ENCODE measurements at places on chromosomes 4 and X.

DNA sequence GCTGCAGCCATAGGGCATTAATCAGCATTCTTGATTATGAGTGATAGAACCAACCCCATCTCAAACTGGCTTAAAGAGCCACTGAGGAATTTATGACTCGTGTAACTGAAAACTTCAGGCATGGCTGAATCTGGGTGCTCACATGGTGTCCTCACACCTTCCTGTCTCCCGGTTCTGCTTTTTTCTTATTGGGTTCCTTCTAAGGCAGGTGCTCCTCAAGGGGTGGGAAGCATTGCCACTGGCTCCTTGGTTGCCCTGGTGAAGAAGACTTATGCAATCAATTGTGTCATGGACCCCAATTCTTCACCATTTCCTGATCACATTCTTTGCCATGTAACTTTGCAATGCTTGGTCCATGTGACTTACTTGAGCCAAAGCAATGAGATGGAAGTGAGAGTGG lies 4.3 kb upstream of the ZCCHC4 start:
- no peak for DNase-seq

DNA sequence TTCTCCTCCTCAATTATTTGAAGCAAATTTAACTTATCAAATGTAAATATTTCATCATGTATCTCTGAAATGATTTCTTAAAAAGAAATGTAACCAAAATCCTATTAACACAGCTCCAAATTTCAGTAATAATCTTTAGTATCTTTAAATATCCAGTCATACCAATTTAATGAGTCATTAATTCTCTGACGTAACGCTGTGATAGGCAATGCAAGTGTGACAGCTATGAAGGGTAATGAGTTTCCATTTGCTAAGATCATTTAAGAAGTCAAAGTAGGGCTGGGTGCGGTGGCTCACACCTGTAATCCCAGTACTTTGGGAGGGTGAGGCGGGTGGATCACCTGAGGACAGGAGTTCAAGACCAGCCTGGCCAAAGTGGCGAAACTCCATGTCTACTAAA lies 15.6 kb downstream of the RPS3A start:
- DNase-seq, result no peak

- no peak for DNase-seq
Observed at GRCh38 chr4:47669946-47670345, 167.9 kb downstream of the CORIN start.

DNA sequence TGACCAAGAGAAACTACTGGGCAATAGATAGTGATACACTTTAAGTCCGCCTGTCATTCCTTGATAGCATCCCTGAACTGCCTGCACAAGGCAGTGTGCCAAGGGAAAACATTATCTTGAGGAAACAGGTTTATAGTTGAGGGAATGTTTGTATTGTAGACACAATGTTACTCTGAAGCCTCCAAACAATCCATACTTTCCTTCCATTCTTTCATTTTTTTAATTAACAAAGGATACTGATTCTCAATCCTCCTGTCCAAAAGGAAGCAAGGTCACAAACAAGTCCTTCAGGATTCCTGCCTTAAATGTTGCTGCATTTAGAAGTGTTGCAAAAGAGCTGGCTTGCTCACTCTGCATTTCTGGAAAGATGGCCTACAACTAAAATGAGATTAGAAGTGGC lies 61.7 kb upstream of the PRSS48 start:
- no peak for DNase-seq

DNA sequence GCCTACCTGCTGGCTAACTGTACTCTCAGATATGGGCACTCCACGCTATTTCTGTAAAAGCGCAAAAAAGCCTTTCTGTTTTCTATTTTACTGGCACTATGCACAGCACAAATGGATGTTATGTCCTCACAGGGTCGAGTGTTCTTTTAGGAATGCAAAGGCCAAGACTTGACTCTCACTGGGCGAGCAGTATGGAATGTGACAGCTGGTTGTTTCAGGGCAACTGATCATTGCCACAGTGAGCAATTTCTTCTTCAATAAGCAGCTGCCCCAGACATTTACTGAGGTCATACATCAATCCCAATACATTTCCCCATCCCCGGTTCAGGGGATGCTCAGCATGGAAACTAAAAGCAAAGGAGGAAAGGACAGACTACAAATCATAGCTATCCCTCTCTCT lies 58.2 kb downstream of the PDE5A start:
- DNase-seq, result no peak

- peak; percentile 52 for DNase-seq
Observed at GRCh38 chr4:145956288-145956890, 17.8 kb upstream of the ZNF827 start.

- DNase-seq, result no peak
Observed at GRCh38 chrX:130841776-130842175, 61.2 kb downstream of the ENOX2 start.

GRCh38 chr4:140556372-140557085 lies 12.2 kb downstream of the UCP1 start:
- no peak for DNase-seq

- no peak for DNase-seq
Observed at GRCh38 chr4:20878806-20879205, 178.5 kb downstream of the PACRGL start.

DNA sequence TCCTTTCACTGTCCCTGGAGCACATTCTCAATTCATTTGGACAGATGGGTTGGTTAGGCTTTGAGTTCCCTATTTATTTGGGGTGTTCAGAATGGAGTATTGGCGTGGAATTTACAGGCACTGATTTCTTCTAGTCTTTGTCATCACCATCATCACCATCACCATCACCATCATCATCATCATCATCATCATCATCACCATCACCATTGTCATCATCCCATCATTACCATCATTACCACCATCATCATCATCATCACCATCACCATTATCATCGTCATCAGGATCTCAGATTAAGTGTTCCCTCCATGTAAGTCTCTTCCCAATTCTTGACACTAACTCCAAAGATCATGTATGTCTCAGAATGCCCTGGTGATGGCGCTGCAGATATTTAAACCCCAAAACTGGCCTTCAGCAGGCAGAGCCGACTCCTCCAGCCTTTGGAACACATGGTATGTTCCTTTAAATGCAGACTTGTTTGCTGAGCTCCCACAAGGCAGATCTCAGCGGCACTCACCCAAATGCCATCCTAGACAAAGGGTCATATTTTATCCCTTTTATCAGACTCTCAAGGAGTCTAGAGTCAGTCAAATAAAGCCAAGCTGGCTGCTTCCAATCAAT lies 19.8 kb upstream of the FAM9A start:
- DNase-seq, result no peak

DNA sequence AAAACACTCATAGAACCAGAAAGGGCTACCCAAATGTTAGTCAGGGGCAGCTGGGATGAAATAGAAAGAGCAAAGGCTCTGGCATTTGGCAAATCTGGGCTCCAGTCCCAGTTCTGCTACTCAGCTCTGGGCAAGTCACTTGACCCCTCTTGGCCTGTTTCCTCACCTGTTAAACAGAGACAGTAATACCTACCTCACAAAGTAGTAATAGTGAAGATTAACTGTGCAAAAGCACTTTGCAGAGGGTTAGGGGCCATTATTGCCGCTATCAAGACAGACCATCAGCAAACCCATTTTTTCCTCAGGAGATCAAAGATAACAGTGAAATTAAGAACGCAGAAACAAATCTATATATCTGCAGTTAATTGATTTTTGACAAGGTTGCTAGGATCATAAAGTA lies 20.6 kb downstream of the ZBTB33 start:
- DNase-seq, result no peak

DNA sequence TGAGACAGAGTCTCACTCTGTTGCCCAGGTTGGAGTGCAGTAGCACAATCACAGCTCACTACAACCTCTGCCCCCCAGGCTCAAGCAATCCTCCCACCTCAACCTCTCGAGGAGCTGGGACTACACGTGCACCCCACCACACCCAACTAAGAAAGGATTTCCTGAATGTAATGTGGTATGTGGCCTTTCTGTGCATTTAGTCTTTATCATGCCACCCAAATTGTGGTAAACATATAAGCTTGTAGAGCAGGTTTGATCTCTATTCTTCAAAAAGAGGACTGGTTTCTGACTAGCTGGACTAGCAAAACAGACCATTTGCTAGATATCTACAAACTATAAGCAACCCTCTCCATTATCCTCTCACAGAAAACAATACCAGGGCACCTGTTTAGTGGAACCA lies 33.6 kb downstream of the ELOVL6 start:
- DNase-seq, result peak; percentile 43

GRCh38 chr4:144302704-144303536 lies 162.4 kb upstream of the GYPA start:
- DNase-seq, result no peak

DNA sequence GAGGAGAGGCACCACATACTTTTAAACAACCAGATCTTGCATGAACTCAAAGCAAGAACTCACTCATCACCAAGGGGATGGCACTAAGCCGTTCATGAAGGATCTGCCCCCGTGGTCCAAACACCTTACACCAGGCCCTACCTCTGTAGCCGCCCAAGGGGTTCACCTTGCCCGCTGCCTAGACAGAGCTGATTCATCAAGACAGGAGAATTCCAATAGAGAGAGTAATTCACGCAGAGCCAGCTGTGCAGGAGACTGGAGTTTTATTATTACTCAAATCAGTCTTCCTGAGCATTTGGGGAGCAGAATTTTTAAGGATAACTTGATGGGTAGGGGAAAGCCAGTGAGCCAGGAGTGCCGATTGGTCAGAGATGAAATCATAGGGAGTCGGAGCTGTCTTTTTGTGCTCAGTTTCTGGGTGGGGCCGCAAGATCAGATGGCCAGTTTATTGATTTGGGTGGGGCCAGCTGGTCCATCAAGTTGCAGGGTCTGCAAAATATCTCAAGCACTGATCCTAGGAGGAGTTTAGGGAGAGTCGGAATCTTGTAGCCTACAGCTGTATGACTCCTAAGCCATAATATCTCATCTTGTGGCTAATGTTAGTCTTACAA lies 364.7 kb downstream of the PCDH7 start:
- DNase-seq, result no peak

DNA sequence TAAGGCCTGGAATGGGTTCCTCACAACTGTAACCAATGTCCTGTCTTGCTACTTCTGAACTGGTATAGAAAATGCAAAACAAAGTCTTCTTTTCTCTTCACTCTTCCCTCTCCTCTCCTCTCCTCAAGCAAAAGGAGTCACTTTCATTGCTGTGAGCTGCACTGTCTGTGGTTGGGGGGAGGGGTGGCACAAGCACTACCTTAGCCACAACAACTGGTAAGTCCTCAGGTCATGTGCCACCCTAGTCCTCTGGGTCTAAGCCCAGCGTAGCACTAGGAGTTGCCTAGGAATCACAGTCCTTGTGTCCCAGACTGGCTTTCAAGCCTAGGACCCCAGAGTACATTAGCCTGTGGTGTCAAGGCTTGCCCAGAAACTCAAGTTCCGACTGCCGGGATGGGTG lies 859.3 kb upstream of the AMOT start:
- DNase-seq, result no peak

DNA sequence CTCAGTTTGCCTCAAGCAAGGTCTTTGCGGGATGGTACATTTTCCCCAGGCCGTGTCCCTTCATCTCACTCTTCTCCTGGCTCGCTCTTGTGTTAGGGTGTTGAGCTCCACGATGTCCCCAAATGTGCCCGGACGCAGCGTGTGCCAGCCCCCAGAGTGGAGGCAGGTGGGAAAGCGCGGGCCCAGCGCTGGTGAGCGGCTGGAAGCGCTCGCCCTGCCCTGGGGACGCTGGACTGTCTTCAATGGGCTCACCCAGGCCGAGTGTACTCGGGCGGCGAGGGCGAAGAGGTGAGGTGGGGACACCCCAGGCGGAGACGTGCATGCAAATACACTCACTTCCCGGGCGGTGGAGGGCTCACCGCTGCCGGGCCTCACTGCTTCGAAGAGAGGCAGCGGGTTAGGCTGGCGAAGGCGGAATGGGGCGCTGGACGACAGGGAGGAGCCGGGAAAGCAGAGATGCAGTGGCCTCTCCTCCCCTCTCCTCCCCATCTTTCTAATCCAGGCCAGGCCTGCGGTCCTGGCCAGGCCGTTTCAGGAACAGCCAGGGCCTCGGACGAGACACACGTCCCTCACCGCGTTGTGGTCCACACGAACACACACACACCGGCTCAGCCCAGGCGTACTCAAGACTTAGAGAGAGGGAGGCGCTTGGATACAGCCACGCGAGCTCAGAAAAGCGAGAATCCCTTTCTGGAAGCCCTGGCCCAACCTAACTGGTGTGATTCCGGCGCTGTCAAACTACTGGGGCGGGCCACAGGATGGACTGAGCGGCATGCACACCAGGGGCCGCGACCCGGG lies 2.2 kb downstream of the NKX6-1 start:
- no peak for DNase-seq

- DNase-seq, result no peak
Observed at GRCh38 chr4:6495736-6496135, 23.3 kb upstream of the PPP2R2C start.

GRCh38 chr4:12978310-12978709 lies 505.8 kb downstream of the RAB28 start:
- no peak for DNase-seq
